ENCODE measurements at places on chromosomes 3 and 15.

GRCh38 chr3:16415911-16416476 is 97.5 kb downstream of the RFTN1 start:
- no peak for DNase-seq

- no peak for DNase-seq
Measured at GRCh38 chr3:106534206-106534605, 665.4 kb upstream of the CBLB start.

- DNase-seq, result no peak
Measured at GRCh38 chr3:45868213-45868612, 18.1 kb upstream of the CCR9 start.

DNA sequence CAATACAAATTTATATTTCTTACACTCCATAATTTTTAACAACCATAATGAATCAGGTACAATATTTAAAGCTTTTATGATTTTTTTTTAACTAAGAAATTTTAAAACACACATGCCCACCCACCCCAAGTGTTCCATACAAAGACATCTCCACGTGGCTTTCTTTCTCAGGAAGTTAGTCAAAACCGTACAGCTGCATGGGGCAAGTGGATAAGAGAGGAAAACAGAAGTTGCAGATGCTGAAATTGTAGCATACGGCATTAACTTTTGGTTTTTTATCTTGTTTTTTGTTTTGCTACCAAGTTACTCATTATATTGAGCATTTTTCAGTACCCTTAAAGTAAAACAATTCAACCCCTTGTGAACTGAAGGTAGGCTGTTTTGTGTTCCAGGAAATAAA is 14.8 kb downstream of the GNB4 start:
- no peak for DNase-seq

GRCh38 chr15:60172143-60172542 is 168.0 kb downstream of the FOXB1 start:
- no peak for DNase-seq

DNA sequence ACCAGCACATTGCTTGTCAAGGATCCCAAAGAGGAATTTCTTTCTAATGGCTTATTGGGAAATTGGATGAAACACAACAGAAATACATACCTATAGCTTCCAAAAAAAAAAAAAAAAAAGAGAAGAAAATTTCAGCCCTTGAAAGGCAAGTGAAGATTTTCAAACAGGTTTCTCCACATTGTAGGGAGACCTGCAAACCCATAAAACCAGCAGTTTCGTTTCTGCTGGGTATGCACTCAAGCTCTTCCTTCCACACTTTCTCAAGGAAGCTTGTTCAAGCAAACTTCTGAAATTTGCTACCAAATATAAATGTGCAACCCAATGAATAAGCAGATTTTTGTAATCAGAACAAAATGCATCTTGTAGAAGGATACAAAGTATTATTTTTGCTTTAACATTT is 15.9 kb upstream of the SH3BP5 start:
- DNase-seq, result no peak

DNA sequence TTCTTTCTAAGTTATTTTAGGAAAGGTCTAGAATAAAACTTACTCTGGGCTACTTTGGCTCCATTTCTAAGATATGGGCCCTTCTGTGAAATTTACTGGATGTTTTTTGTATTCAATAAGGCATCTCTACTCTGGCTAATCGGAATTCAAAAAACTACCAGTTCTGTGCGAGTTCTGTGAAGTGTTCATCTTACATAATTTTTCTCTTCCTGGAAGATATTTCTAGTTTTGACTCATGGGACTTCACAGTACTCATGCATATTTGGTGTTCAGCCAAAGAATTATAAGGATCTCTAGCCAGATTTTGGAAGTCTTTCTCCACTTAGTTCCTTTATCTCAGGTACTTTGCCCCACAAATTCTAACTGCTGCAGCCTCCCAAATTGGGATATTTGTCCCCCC is 46.4 kb upstream of the MBNL1 start:
- DNase-seq, result no peak

- no peak for DNase-seq
Measured at GRCh38 chr3:123547881-123548519, 36.9 kb downstream of the HACD2 start.

- no peak for DNase-seq
Measured at GRCh38 chr15:92667970-92668485, 12.5 kb upstream of the FAM174B start.

DNA sequence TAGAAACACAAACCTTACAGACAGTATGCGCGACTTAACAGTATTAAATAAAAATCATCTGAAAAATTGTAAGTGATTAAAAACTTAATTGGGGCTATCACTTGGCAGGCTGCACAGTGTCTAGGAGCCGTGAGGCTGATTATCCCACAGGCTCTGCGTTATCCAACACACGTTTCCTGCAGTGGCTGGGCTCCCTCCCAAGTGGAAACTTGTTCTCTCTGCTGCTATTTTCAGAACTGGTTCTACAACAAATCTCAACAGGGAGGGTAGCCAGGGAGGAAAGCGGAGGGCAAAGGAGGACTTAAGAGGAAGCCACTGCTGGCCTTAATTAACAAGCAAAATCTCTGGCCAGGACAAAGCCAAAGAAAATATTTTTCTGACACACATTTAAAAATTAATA is 555.2 kb downstream of the MAGI1 start:
- no peak for DNase-seq

- no peak for DNase-seq
Measured at GRCh38 chr3:53506110-53506762, 11.8 kb downstream of the CACNA1D start.

DNA sequence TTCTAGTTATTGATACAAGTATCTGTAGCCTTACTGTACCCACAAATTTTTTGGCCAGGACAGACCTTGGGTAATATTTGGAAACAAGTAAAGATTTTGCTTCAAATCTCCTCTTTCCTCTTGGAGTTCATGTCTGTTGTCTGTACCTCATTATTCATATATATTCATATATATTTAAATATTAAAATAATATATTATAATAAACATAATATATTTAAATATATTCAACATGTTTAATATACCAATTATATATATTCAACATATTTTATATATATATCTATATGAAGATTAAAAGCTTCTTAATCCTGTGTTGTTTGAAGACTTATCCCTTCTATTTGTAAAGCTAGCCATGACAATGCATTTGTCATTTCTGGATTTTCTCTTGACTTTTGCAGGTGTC is 38.1 kb downstream of the ZIC1 start:
- no peak for DNase-seq

- no peak for DNase-seq
Measured at GRCh38 chr3:126124148-126124868, 40.4 kb upstream of the SLC41A3 start.
